Left lobe of liver (tissue), 2 donors: ENCODE measurements at places on chromosomes 16 and 17.
A peak's percentile ranks its signal among the peaks of the same experiment; 100 is the strongest.

GRCh38 chr17:60941028-60941427 is 263.4 kb downstream of the BCAS3 start:
- DNase-seq: no peak

GRCh38 chr16:9521749-9522370 is 430.4 kb downstream of the HAPSTR1 start:
- DNase-seq: no peak

DNA sequence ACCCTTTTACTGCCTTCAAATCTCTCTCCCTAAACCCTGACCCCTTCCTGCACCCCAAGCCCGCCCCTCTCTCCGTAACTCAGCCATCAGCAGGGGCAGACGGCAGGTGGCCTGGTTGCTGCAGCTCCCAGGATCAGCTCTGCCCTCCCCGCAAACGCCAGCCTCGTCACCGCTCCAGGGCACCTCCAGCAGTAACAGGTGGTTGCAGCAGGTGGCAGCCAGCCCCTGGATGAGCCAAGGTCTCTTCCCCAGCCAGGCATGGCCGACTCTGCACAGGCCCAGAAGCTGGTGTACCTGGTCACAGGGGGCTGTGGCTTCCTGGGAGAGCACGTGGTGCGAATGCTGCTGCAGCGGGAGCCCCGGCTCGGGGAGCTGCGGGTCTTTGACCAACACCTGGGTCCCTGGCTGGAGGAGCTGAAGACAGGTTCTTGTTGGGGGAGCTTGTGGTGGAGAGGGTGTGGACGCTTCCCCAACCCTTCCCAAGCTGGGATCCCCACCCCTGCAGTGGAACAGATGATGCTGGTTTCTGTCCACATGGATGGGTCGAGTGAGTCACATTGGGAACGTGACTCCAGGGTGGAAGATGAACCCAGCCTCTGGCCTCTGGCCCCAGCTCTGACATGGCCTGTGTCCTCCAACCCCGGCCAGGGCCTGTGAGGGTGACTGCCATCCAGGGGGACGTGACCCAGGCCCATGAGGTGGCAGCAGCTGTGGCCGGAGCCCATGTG is 558 bp downstream of the HSD3B7 start:
- DNase-seq: peak; percentile 84

DNA sequence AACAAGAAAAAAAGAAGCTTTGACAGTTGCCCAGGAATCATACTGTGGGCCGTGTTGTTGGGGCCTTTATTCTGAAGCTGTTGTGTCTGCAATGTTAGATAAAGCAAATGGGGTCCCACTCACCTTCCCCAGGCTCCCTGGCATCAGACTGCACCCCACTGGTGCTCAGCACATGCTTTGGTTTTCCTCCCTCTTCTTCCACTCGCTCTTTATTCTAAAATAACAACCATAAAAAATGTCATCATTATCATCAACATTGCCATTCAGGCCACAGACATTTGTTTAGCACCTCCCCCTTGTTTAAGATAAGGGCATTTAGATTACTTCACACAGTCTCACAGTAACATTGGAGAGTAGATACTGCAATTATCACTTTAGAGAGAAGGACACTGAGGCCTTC is 8.2 kb downstream of the MYLK3 start:
- no peak for DNase-seq

- DNase-seq: no peak
Observed at GRCh38 chr17:75610103-75610984, 22.7 kb downstream of the MYO15B start.

- DNase-seq: no peak
Observed at GRCh38 chr17:66488864-66489263, 186.5 kb downstream of the PRKCA start.

GRCh38 chr16:8533509-8533908 is 56.8 kb downstream of the TMEM114 start:
- DNase-seq: no peak
